Activated T-helper 1 cell treated with anti-CD3 and anti-CD28 coated beads, Interleukin-2, amount 50 U/mL, for 16 hours (primary cell): ENCODE measurements at places on chromosomes 12 and 14.

GRCh38 chr12:53836119-53836655 lies 84.4 kb upstream of the CISTR start:
- no peak for DNase-seq

DNA sequence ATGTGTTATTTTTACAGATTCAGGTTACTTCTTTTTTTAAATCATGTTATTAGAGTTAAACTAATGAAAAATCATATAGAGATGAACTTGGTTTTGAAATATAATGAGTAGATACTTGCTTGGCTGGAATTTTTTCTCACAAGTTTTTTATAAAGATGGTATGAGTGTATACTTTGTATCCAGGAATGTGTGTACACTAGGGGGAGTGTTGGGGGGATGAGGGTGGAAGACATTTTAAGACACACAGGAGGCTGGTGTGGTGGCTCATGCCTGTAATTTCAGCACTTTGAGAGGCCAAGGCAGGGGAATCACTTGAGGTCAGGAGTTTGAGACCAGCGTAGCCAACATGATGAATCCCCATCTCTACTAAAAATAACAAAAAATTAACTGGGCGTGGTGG lies 23.2 kb downstream of the PPM1A start:
- DNase-seq, result no peak

DNA sequence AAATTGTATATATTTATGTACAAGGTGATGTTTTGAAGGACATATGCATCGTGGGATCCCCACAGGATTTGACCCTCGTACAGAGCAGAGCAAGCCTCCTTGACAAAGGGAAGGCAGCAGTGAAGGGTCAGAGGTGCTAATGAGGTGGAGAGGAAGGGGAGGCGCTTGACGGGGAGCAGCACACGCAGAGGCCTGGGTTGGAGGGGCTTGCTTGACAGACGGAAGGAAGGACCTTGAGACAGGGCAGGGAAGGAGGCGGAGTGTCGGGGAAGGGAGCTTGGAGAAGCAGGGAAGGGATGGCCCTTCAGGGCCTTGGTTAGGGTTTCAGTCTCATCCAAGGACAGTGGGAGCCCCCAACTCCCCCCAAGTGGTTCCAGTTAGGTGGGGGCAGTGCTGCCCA lies 52.6 kb downstream of the ZNF664 start:
- DNase-seq, result no peak

- no peak for DNase-seq
Measured at GRCh38 chr12:112936264-112936663, 2.0 kb upstream of the OAS3 start.

DNA sequence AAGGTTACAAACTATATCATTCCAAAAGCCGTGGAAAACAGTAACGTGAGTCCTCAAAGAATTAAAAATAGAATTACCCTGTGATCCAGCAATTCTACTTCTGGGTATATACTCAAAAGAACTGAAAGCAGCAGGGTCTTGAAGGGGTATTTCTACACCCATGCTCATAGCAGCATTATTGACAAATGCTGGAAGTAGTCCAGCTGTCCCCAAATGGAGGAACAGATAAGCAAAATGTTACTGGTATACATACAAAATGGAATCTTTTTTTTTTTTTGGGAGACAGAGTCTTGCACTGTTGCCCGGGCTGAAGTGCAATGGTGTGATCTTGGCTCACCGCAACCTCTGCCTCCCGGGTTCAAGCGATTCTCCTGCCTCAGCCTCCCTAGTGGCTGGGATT lies 32.9 kb downstream of the ADIPOR2 start:
- no peak for DNase-seq

GRCh38 chr12:96986883-96987523 lies 79.9 kb downstream of the NEDD1 start:
- DNase-seq, result no peak
